NCI-H774 (cell line): ENCODE measurements at places on chromosomes 7 and 10.

- DNase-seq: no peak
Measured at GRCh38 chr7:90740386-90740785, 144.3 kb downstream of the CDK14 start.

- DNase-seq: no peak
Measured at GRCh38 chr10:126170371-126170770, 217.9 kb downstream of the ADAM12 start.

GRCh38 chr7:26987338-26987737 lies 108.5 kb downstream of the HOXA1 start:
- DNase-seq: no peak

GRCh38 chr10:127854769-127855590 lies 37.8 kb downstream of the CLRN3 start:
- DNase-seq: no peak

- DNase-seq: no peak
Measured at GRCh38 chr10:98107644-98108430, 26.6 kb upstream of the R3HCC1L start.

DNA sequence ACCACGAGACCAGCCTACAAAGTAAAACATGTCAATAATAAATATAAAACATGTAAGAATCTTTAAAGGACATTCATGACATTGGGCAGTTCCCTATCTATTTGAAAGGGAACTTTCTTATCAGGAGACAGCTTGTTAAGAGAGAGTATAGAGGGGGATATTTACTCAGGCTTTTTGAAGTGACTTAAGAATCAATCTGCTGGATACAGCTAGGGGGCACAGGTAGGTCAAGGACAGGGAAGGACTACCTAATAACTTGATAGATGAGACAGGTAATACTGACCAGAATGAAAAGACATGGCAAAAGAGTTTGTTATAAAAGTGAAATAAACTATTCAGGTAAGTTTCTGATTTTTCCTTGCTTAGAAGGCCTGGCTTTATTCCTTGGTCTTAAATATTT lies 21.8 kb upstream of the LRRD1 start:
- no peak for DNase-seq

DNA sequence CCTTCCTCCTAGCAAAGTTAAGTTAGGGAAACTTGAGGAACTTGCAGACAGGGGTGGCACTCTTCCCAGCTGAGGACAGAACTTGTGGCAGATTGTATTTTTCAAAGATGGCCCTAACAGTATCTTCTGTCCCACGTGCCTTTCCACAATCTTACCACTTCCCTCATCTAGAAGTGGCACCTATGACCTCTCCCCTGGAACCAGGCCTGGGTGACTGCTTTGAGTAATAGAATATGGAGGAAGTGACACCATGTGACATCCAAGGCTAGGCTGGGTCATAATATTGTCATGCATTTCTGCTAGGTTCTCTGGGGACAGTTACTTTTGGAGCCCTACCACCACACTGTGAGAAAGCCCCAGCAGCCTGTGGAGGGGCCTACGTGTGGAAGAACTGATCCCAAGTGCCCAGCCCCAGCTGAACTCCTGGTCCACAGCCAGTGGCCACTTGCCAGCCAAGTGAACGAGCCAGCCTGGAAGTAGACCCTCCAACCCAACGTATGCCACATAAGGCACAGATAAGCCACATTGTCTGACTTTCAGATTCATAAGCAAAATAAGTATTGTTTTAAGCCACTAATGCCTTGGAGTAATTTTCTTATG lies 193.7 kb downstream of the PTPN20 start:
- DNase-seq: no peak

GRCh38 chr10:42981358-42982236 lies 95.3 kb upstream of the RET start:
- no peak for DNase-seq

- DNase-seq: no peak
Measured at GRCh38 chr10:1373287-1373686, 317.1 kb downstream of the WDR37 start.

- DNase-seq: peak; percentile 80
Measured at GRCh38 chr10:132163278-132163765, 23.4 kb upstream of the DPYSL4 start.

GRCh38 chr10:88980247-88980646 lies 10.4 kb upstream of the FAS start:
- no peak for DNase-seq

DNA sequence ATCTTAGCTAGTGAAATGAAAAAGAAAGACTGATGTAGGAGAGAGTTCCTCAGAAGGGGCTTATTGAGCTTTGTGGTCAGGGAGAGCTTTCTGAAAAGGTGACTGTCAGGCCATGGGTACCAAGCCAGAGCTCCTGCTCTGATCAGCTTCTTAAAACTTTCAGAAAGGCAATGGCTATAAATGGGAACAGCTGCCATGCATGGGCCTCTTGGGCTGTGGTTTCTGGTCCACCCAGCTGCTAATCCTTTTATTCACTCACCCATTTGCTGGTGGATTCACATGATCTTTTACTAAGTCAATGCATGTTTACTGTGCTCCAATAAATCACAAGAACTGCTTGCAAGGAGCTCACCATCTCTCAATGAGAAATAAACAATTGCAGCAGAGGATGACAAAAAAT lies 60.1 kb upstream of the ZPBP start:
- DNase-seq: no peak

DNA sequence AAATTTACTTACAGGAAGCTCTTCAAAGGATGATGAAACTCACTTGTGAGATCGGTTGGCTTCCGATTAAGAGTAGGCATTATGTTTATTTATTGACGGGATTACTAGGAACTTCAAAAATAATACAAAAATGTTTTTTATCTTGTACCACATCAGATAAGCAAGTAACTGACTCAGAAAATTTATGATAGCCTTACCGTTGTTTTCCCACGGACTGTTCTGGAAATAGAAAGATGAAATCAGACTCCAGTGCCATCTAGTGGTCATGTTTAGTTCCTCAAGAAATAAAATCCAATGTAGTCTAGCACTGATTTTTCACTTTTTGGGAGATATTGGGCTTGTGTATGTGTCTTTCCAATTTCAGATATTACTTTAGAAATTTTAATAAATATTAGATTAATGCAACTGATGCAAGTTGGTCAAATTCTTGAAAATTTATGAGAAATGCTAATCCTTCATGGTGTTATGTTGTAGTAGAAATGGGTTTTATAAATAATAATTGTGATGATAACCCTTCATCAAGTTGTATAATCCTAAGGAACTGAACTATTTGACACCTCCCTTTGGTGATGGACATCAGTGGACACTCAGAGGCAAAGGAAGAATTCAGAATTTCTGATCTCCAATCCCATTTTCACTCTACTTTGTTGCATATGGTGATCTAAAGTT lies 168.8 kb downstream of the TMEM26 start:
- DNase-seq: peak; percentile 27

GRCh38 chr7:25835197-25835596 lies 316.8 kb upstream of the NFE2L3 start:
- DNase-seq: no peak

GRCh38 chr10:7956508-7956907 lies 98.0 kb upstream of the GATA3 start:
- DNase-seq: no peak

GRCh38 chr10:4686644-4686996 lies 139.4 kb upstream of the AKR1E2 start:
- no peak for DNase-seq

DNA sequence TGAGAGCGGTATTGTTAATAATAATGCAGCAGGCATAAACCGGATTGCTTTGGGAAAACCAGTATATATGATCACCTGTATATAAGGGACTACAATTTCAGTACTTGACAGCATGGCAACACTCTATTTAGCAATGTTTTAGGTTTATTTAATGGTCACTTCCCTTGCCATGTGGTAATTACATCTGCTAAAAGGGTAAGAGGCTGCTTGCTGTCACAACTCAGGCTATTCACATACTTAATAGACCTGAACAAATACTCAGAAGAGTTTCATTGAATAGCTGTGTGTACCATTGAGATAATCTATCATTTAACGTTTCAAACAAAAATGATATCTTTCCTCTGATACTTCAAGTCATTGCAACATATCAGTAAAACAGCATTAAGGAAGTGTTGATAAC lies 90.1 kb downstream of the PCDH15 start:
- peak; percentile 75 for DNase-seq

- DNase-seq: no peak
Measured at GRCh38 chr10:96257944-96258343, 13.4 kb downstream of the BLNK start.

DNA sequence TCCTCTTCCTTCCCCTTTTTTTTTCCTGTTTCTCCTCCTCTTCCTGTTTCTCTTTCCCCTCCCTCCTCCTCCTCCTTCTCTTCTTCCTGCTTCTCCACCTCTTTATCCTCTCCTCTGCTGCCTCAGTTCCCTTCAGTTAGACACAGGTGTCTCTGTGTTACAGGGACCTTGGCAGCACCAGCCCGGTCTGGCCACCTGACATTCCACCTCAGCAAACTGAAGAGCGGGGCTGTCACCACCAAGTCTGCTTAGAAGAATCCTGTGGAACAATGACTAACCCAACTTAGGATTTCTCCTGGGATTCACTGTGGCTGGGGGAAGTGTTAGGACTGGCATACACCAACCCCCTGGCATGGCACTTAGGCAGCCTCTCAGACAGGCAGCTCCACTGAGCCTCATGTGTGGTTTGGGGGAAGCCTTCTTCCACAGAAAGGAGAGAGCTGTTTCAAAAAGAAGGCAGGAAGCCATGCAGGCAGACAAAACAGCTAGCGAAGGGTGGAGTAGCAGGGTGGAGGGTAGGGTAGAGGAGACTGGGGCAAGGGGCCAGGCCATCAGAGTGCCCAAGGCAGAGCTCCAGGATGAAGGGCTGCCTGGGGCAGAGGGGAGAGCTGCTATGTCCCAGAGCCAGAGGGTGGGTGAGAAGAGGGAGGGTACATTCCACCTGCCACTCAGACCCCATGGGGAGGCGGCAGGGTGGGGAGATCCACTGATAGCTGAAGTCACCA lies 13.2 kb upstream of the GDF10 start:
- DNase-seq: no peak

DNA sequence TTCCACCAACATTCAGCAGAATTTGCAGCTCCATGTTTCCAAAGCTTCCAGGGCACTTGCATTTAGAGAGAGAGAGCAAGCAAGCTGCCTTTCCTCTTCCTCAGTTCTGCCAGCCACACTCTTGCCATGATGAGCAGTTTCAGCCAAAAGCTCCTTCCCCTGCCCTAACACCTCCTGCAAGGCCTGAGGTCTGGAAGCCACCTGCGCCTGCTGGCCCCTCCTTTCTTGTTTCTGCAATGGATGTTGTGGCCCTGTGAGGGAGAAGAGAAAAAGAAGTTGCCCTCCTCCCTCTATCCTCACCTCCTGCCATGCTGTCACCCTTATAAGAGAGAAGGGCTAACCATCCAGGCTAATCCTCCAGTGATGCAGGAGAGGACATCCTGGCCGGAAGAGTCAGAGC lies 48.7 kb downstream of the IKZF1 start:
- DNase-seq: no peak

DNA sequence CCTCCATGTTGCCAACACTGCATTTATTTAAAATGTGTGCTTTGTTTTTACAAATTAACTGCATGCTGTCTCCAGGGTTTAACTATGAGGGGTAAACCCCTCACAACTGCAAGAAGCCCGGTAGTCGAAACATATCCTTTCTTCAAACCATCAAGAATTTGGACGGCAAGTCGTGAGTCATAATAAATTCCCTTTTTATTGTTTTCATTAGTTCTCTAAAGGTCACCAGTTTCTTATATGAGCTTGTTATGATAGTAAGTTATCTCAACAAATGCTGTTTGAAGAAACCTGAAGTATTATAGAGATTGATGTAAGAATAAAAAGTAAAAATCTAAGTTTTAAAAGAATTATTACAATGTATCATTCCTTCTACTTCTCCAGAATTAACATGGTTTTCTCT lies 12.2 kb upstream of the FIGNL1 start:
- no peak for DNase-seq

DNA sequence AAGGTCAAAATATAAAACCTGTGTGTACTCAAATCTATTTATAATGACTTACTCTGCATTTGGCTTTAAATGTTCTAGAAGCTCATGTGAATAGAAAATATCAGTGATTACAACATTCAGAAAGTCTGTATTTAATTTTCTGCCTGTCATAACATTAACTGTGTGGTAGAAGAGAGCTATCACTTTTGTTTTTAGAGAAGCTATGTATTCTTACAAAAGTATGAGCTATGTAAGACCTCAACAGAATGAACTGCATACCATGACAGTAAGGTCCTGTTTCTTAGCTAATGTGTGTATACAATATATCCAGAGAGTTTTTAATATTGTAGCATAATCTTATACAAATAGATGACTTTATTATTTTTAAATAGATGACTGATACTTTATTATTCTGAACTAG lies 61.5 kb downstream of the PTN start:
- no peak for DNase-seq

- no peak for DNase-seq
Measured at GRCh38 chr7:19971956-19972355, 198.5 kb upstream of the TMEM196 start.

- DNase-seq: no peak
Measured at GRCh38 chr10:116071453-116072148, 201.4 kb downstream of the GFRA1 start.

DNA sequence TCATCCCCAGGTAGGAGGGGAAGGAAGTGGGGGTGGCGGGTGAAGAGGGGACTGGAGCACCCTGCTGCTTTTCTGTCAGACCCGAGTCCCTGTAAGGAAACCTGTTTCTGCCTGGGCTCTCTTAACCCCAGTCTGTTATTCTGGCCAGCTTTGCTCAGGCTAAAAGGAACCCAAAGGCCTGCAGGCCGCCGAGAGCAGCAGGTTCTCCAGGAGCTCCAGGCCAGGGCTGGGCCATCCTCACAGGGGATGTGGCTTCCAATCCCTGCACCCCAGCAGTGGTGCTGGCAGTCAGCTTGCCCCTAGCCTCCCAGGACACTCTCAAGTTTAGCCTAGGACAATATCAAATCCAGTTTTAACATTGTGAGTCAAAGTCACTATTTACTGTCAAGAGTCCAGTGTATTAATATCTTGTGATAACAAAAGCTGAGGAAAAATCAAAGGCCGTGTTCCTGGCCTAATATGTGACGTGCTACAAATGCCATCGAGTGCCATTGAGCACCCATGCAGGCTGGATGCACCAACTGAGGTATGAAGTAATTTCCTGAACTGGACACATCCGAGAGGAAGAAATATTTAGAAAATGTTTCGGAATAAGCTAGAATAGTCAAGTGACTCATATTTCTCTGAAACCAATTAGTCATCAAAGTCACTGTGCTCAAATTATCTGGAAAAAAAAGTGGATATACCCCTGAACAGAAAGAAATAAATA lies 7.0 kb downstream of the PKD1L1 start:
- no peak for DNase-seq

GRCh38 chr10:73850863-73851461 lies 23.4 kb downstream of the CAMK2G start:
- DNase-seq: no peak

GRCh38 chr10:67780759-67781538 lies 57.0 kb downstream of the DNAJC12 start:
- DNase-seq: no peak

- DNase-seq: no peak
Measured at GRCh38 chr7:121755286-121755685, 117.7 kb upstream of the PTPRZ1 start.
